Fibroblast of skin of left quadriceps (primary cell): ENCODE measurements at places on chromosomes 16 and 17.

DNA sequence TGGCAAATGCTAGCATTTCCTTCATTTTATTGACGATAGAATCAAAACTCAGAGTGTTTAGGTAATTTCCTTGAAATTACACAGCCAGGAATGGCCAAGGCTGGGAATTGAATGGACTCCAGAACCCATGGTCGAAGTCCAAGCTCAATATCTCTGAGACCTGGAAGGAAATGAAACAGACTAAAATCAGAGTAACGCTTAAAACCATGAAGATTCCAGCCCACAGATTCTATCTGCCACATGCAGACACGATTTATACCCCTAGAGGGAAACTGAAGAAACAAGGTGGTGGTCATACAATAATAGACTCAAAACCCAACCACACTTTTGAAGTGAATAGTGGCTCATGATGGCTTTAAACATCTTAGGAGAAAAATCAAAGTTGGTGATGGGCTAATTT lies 95.6 kb downstream of the PRKCA start:
- no peak for DNase-seq

GRCh38 chr17:33667671-33668070 lies 374.6 kb upstream of the ASIC2 start:
- DNase-seq, result no peak

GRCh38 chr17:64386412-64387144 lies 4.1 kb downstream of the PECAM1 start:
- no peak for DNase-seq

DNA sequence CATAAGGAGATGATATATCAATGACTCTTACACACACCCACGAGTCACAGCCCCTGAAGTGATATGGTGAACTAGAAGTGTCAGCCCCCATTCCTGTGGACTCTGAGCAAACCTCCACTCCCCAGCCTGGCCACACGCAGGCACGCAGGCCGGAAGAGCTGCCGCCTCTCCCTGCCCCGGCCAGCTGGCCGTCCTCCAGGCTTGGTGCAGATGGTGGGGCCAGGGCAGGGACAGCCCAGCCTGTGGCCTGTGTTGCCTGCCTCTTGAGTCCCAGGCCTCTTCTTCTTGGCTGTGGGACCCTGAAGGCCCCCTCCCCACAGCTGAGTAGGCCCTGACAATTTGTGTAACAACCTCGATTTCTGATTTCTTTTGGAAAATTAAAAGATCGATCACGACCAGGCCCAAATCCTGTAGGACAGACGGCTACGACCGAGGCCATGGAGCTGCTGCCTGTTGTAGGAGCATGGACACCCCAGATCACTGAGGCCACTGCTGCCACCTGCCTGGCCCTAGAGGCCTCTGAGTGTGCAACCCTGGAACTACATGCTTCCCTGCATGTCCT lies 10.0 kb upstream of the MPRIP start:
- DNase-seq, result peak; percentile 25

DNA sequence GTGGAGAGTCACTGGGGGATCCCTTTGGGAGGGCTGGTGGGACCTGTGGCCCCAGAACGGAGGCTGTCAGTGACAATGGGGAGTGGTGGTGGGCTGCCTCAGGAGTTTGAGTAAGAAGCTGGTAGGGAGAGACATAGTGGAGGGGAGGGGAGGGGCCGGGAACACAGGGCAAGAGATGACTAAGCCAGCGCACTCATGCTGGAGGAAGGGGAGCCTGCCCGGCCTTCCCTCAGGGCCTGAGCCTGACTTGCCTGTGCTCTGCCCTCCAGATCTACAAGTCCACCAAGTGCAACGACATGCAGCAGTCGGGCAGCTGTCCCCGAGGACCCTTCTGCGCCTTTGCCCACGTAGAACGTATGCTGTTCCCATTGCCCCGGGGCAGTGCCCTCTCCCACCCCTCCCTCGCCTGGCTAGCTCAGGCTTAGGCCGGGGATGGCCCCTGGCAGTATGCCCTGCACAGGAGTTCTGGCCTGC lies 29.3 kb downstream of the UNC13D start:
- DNase-seq, result no peak

GRCh38 chr16:56609463-56609921 lies 1.1 kb downstream of the MT2A start:
- peak; percentile 61 for DNase-seq

GRCh38 chr17:66589892-66590291 lies 245.0 kb upstream of the CACNG5 start:
- DNase-seq, result no peak

- no peak for DNase-seq
Observed at GRCh38 chr17:40629842-40630241, 17.8 kb downstream of the SMARCE1 start.

DNA sequence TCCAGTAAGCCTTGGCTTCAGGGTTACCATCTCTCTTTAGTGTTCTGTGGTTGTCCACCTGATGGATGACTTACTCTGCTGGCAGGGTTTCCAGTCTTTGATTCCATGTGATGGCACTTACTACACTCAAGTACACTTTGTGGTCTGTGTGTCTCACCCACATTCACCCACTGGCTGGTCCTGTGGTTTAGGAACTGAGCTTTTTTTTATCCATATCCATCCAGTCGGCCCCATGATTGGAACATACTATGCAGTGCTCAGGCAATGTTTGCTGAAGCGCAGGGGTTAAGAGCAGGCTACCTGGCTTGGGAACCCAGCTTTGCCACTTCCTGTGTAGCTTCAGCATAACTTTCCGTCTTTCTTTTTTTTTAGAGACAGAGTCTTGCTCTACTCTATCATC lies 2.8 kb upstream of the FUS start:
- no peak for DNase-seq

GRCh38 chr17:6352016-6352415 lies 82.9 kb downstream of the AIPL1 start:
- DNase-seq, result no peak

DNA sequence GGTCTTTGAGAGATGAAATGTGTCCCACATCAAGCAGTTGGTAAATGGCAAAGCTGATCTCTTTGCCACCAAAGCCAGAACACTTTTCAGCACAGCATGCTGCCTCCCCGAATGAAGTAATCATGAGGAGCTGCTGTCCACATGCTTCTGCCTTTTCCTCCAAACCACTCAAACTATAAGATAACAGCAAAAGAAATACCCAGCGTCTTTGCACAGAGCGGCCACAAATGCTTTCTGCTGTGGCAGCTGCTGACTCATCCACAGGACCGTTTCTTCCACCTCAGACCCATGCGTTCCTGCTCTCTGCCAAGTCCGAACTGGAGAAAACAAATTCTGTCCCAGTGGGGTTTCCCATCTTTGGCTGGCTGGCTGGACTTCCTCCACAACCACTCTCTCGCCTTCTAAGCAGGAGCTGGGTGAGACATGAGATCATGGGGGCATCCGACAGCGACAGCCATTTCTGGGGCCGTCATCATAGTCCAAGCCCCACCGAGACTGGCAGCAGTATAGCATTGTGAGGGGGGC lies 27.1 kb downstream of the TBC1D3B start:
- no peak for DNase-seq

GRCh38 chr17:50588391-50589049 lies 28.0 kb downstream of the CACNA1G start:
- no peak for DNase-seq

- DNase-seq, result no peak
Observed at GRCh38 chr17:68595986-68596385, 5.2 kb downstream of the FAM20A start.

DNA sequence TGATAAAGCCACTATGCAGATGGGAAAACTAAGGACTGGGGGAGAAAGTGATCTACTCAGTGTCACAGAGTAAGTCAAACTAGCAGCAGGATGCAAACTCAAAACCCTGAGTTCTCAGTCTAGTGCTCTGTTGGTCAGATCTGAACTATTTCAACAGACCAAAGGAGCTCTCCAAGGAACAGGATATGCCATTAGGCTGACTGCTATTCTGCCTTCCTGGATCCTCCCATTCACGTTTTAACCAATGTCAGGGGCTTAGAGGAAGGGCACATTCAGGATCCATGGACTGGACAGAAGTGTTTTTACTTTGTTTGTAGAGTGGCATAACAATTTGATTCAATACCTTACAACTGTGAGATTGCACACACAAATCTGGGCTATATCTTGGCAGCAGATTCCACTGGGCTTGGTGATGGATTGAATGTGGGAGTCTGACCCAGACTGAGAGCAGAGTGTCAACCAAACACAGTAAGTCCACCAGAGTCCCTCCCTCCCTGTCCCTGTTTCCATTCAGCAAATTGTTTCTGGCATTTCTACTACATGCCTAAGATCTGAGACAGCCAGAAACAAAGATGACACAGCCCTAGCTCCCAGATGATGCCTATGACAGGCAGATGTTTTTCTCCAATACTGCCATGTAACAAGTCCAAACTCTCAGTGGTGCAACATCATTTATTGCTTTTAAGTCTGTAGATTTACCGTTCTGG lies 337.8 kb upstream of the CDH5 start:
- DNase-seq, result peak; percentile 78
